ENCODE measurements at places on chromosomes 5 and 9.

- H3K27me3 ChIP-seq = no peaks in the 10 kb centered on the region
- H3K4me3 ChIP-seq = no peak overlapping the region
- no peak for DNase-seq
- no peak overlapping the region for H3K27ac ChIP-seq
- H3K4me1 ChIP-seq = peaks cover 7% of the 10 kb centered on the region
Measured at GRCh38 chr5:141641634-141642267, 5.0 kb downstream of the RELL2 start.

DNA sequence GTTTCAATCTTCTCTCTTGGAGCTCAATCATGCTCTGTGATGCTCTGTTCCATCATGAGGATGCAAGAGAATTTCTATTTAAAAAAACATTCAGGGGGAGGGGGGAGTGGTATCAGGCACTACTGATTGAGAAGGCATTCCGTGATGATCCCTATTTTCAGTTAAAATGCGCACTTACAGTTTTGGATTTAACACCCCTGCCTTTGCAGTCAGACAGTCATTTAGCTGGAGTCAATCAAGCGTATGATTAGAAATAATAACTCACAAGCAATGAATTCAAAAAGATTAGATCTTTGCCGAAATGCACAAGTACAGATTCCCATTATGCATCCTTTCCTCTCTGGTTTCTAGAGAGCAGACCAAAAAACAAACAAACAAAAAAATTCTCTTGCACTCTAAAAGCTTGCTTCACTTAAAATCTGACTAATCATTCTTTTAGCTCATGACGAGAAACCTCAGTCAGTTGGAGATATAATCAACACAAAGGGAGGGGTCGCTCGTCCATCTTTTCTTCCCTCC, 55.4 kb downstream of the EFNA5 start:
- no peaks in the 10 kb centered on the region for H3K36me3 ChIP-seq
- H3K27ac ChIP-seq = no peak overlapping the region
- H3K27me3 ChIP-seq = no peaks in the 10 kb centered on the region
- no peak overlapping the region for H3K4me3 ChIP-seq

- no peaks in the 10 kb centered on the region for H3K36me3 ChIP-seq
- H3K27me3 ChIP-seq = no peaks in the 10 kb centered on the region
- H3K4me3 ChIP-seq = no peak overlapping the region
- H3K4me1 ChIP-seq = no peaks in the 10 kb centered on the region
- DNase-seq = no peak
Measured at GRCh38 chr5:59764361-59764760, 129.2 kb downstream of the PDE4D start.

GRCh38 chr5:15718421-15719179, 218.6 kb downstream of the FBXL7 start:
- no peak for DNase-seq
- H3K27ac ChIP-seq = peak overlapping the region; percentile 38
- no peaks in the 10 kb centered on the region for H3K4me1 ChIP-seq
- no peak overlapping the region for H3K4me3 ChIP-seq

DNA sequence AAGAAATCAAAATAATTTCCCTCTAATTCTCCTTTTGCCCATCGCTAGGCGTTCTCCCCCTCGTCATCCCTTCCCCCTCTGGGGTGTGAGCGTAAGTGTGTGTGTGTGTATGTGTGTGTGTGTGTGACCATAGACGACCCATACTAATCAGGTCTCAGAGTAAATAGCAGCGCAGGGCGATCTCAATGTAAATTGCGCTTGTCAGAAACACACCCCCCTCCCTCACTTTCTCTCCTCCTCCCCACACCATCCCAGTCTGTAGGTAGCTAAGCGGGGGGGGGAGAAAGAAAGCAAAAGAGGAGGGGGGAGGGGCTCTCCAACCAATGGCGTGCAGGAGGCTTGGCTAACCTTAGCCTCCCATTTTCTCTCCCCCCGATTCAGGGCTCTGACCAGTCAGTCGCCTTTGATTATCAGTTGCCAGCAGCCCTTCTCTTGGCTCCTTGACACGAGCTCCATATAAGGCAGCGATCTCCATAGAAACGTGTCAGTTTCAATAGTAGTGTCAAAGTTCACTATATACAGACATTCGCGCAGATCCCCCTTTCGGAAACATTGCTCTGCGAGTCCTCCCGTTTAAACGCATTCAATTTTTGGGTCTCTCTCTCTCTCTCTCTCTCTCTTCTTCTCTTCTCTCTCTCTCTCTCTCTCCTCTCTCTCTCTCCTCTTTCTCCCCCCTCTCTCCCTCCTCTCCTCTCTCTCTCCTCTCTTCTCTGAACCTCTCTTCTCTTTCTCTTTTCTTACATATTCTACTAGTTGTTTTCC, at the start of gene NR2F1:
Gene NR2F1 (plus strand): TSS at position 546 of the 762 bp plus-strand sequence. CDS start 1,802 bp downstream, outside the sequence.
- H3K4me3 ChIP-seq = peak within 1 kb of the TSS; percentile 61
- no peaks in the 10 kb centered on the region for H3K36me3 ChIP-seq
- no peaks in the 10 kb centered on the region for H3K4me1 ChIP-seq
- H3K27me3 ChIP-seq = peaks cover 3% of the 10 kb centered on the region
- DNase-seq = peak; percentile 87
- peak within 1 kb of the TSS; percentile 90 for H3K27ac ChIP-seq

DNA sequence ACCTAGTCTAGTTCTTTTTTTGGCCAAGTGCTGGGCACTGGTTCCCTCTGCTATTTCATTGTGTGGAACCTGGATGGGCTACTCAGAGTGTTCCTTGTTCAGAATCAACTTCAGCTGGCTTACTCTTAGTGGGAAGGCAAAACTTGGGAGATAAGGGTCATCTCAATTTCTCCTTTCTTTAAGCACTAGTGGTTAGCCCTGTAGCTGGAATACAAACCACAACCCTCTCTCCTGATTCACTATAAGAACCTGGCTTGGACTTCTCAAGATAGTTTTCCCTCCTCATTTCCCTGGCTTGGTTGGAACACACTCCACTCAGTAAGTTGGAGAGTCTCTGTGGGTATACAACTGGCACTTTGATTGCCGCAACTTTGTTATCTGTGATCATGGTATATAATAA, 35.1 kb downstream of the GRIA1 start:
- no peak overlapping the region for H3K27ac ChIP-seq
- no peak for DNase-seq
- no peaks in the 10 kb centered on the region for H3K4me1 ChIP-seq
- H3K27me3 ChIP-seq = no peaks in the 10 kb centered on the region
- H3K4me3 ChIP-seq = no peak overlapping the region
- no peaks in the 10 kb centered on the region for H3K36me3 ChIP-seq

- DNase-seq = no peak
- H3K4me1 ChIP-seq = no peaks in the 10 kb centered on the region
- no peaks in the 10 kb centered on the region for H3K27me3 ChIP-seq
- no peak overlapping the region for H3K27ac ChIP-seq
- H3K4me3 ChIP-seq = no peak overlapping the region
- no peaks in the 10 kb centered on the region for H3K36me3 ChIP-seq
Measured at GRCh38 chr5:63686938-63687337, 275.3 kb downstream of the HTR1A start.

DNA sequence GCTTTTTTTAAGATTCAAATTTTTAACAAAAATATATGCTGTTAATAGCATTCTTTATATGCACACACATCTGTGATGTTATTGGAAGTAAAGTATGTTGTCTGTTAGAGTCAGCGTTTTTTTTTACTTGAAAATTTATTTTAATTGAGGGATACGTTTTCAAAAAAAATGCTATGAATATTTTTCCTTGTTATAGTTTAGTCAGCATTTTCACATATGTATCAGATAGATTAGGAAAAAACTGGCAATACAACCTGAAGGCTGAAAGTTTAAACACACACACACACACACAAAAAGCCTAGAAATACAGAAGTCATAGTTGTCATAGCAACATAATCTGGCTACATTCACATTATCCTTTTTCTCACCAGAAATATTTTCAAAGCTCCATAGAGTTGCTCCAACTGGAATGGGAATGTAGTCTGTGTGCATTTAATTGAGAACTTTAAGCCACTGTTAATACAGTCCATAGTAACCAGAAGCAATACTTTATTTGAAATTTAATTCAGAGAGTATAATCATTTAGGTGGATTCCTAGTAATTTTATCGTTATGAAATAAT, 116.6 kb downstream of the CDH12 start:
- H3K4me3 ChIP-seq = no peak overlapping the region
- no peak overlapping the region for H3K27ac ChIP-seq

DNA sequence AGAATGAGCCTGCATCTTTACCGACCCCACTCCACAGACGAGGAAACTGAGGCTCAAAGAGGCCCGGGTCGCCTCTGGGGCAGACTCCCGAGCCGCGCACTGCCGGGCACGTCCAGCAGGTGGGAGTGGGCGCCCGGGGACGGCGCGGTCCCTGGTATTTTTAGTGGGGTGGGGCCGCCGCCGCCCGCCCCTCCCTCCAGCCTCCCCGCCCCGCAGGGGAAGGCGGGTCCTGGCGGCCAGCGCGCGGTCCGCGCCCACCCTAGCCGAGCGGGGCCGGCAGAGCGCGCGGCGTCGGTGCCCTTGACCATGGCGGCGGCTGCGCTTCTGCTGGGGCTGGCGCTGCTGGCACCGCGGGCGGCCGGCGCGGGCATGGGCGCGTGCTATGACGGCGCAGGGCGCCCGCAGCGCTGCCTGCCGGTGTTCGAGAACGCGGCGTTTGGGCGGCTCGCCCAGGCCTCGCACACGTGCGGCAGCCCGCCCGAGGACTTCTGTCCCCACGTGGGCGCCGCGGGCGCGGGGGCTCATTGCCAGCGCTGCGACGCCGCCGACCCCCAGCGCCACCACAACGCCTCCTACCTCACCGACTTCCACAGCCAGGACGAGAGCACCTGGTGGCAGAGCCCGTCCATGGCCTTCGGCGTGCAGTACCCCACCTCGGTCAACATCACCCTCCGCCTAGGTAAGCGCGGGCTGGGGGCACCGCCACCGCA, at the start of gene LAMC3:
Gene LAMC3 (plus strand): TSS at position 266 of the 710 bp plus-strand sequence. CDS start 41 bp downstream, at position 307.
- no peak within 1 kb of the TSS for H3K4me3 ChIP-seq
- no peak within 1 kb of the TSS for H3K27ac ChIP-seq
- H3K27me3 ChIP-seq = peaks cover 8% of the 10 kb centered on the region
- peaks cover 8% of the 10 kb centered on the region for H3K4me1 ChIP-seq
- H3K36me3 ChIP-seq = no peaks in the 10 kb centered on the region

DNA sequence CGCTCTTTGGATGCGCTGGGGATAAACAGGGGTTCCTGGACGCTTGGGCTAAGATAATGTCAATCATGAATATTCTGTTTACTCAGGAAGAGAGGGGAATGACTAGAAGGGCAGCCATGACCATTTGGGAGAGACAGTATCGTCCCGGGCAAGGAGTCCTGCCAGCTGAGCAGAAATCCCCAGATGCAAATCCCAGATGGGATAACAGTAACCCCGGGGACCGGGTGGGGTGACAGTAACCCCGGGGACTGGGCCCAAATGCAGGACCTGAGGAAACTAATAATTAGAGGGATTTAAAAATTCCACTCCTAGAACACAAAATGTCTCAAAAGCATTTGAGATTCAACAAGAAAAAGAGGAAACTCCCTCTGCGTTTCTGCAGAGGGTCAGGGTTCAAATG, 189.0 kb upstream of the PPP1R26 start:
- no peak for DNase-seq
- H3K4me1 ChIP-seq = no peaks in the 10 kb centered on the region
- H3K27ac ChIP-seq = no peak overlapping the region
- no peak overlapping the region for H3K4me3 ChIP-seq
- H3K27me3 ChIP-seq = no peaks in the 10 kb centered on the region
- no peaks in the 10 kb centered on the region for H3K36me3 ChIP-seq

DNA sequence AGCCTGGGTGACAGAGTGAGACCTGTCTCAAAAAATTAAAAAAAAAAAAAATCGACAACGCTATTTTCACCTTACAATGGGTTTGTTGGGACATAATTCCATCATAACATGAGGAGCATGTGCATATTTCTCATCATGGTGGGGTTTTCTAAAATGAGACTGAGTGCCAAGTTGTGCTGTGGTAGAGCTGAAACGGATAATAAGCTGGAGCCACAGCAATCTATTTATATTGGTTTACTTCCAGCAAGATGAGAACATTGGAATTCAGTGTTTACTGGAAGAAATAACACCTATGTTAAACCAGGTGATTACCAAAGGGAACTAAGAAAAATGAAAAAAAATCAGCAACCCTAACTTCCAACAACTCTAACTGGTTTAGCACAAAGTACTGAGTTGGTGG, 102.3 kb upstream of the IL6ST start:
- no peak for DNase-seq
- no peaks in the 10 kb centered on the region for H3K27me3 ChIP-seq
- no peak overlapping the region for H3K4me3 ChIP-seq
- H3K27ac ChIP-seq = no peak overlapping the region
- H3K4me1 ChIP-seq = no peaks in the 10 kb centered on the region
- no peaks in the 10 kb centered on the region for H3K36me3 ChIP-seq

DNA sequence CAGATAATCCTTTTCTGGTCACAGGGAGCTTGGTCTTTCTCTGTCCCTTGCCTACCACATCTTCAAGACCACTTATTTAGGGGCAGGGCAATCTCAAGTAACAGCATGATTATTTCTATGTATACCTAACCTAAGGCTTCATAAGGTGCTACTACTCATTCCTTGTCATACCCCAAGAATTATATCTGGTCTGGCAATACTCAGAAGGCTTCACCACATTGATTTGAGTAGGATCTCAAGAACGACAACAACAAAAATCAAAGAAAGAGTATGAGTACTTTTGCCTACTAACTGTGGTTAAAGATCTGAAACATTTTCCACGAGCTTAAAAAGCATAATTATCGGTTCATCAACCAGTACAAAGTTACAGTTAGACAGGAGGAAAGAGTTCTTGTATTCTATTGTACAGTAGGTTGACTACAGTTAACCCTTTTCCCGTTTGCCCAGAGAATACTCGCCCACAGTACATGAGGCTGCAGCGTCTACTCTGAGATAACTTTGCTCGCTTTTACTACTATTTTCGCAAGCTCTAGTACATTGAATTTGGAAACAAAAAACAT, 41.0 kb downstream of the FANCC start:
- H3K4me1 ChIP-seq = no peaks in the 10 kb centered on the region
- DNase-seq = no peak
- H3K27me3 ChIP-seq = no peaks in the 10 kb centered on the region
- H3K36me3 ChIP-seq = no peaks in the 10 kb centered on the region
- H3K27ac ChIP-seq = no peak overlapping the region
- no peak overlapping the region for H3K4me3 ChIP-seq
